ENCODE measurements at places on chromosomes 12 and 14.

- no peak overlapping the region for H3K27ac ChIP-seq
- H3K4me1 ChIP-seq, result peaks cover 4% of the 10 kb centered on the region
Observed at GRCh38 chr12:91361864-91362263, 179.2 kb upstream of the DCN start.

- DNase-seq, result no peak
- H3K27ac ChIP-seq, result no peak overlapping the region
- no peak overlapping the region for H3K4me3 ChIP-seq
- no peaks in the 10 kb centered on the region for H3K27me3 ChIP-seq
Observed at GRCh38 chr12:28711421-28711820, 437.7 kb upstream of the FAR2 start.

DNA sequence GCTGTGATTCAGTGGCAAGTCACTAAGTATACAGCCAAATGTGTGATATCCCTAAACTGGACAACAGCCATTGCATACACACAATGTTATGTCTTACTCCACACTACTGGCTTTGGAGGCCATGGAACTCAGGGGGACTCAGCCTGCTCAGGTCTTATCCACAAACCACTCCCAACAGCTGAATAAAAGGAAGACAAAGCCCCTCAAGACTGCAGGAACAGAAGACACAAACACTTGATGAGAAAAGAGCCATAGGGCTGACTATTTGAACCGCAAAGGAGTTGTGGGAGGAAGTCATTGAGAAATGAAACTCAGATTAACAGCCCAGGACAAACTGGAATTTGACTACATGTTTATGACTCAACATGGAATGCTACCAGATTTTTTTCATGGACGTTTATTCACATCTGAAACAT, 40.9 kb downstream of the PTGER2 start:
- H3K27me3 ChIP-seq, result no peaks in the 10 kb centered on the region
- peak overlapping the region; percentile 61 for H3K4me3 ChIP-seq
- peak overlapping the region; percentile 88 for H3K27ac ChIP-seq
- DNase-seq, result no peak
- peaks cover 56% of the 10 kb centered on the region for H3K4me1 ChIP-seq
- peaks cover 30% of the 10 kb centered on the region for H3K36me3 ChIP-seq

- DNase-seq, result no peak
- peaks cover 10% of the 10 kb centered on the region for H3K4me1 ChIP-seq
- no peak overlapping the region for H3K27ac ChIP-seq
Observed at GRCh38 chr12:47123730-47124129, 44.0 kb upstream of the AMIGO2 start.

DNA sequence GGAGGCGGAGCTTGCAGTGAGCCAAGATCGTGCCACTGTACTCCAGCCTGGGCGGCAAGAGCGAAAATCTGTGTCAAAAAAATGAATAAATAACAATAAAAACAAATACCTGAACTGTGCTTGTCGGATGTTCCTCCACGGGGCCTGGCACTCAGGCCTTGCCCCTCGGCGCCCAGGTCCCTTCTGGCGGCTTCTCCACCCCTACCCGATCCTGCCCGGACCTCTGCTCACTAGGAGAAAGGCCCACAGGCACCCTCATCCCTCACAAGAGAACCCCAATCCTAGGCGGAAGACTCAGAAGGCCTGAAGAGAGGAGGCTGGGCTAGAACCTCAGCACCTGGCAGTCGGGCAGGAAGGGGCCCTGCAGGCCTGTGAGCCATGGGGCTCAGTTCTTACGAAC, 21.0 kb upstream of the BTBD6 start:
- H3K27me3 ChIP-seq, result no peaks in the 10 kb centered on the region
- no peak overlapping the region for H3K4me3 ChIP-seq
- H3K27ac ChIP-seq, result no peak overlapping the region
- peaks cover 12% of the 10 kb centered on the region for H3K36me3 ChIP-seq

DNA sequence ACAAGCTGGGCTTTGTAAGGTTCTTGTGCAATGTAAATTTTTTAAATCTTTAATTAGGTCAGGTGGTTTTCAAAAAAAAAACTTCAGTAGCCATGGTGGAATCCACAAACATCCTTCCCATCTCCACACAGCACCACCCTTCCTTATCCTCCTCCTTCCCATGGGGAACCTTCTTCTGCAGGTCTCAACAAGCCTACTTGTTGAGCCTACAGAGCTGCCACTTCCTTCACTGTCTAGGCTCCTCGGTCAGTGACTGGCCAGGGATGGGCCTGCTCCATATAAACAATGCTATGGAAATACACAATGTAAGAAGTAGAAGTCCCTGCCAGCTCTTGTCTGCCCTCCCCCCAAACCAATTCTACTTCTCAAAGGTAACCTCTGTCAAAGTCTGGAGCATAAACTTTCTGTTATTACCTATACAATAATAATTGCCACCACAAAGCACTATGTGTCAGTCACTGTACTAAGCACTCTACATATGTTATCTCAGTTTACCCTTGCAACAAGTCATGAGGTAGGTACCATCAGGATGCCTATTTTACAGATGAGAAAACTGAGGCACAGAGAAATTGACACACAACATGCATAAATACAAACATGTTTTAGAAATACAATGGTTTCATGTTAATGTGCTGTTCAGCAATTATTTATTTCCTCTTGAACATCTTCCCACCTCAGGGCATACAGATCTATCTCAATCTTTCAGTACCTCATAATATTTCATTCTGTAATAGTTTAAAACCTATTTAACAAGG, 17.4 kb downstream of the LIMA1 start:
- H3K27ac ChIP-seq, result no peak overlapping the region
- H3K27me3 ChIP-seq, result no peaks in the 10 kb centered on the region
- H3K4me3 ChIP-seq, result no peak overlapping the region
- no peaks in the 10 kb centered on the region for H3K4me1 ChIP-seq
- no peak for DNase-seq

GRCh38 chr12:117551665-117552064, 190.2 kb upstream of the NOS1 start:
- H3K4me3 ChIP-seq, result no peak overlapping the region
- no peaks in the 10 kb centered on the region for H3K36me3 ChIP-seq
- no peak overlapping the region for H3K27ac ChIP-seq

Measured in activated naive CD8-positive, alpha-beta T cell treated with anti-CD3 and anti-CD28 coated beads, Interleukin-2, amount 10 ng/mL, durations not matched to agents 7 days and 5 days (primary cell).